ENCODE measurements at places on chromosomes 6 and 20. TPM values are rescaled to one million over a fixed set of nuclear protein-coding genes. Genes with fewer than 3 reads are reported as not detected.

DNA sequence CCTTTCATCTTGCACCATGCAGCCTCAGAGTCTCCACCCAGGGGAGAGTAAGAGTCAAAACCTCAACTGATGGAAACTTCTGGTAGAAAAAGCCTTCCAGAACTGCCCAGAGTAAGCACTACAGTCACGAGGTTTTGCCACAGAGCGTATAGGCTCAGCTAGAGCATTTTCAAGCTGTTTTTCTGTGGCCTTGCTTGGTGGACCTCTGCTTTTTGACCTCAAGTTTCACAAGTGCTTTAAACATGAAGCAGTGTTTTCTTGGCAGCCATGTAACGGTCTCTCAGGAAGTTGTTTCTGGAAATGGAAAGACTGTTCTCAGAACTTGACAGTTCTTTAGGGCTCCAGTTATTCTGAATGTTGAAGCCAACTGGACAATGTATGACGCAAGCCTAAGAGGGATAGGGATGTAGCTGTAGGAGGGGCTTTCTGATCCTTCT lies 146.5 kb downstream of the ZDHHC14 start:
- no peaks in the 10 kb centered on the region for H3K27me3 ChIP-seq
- H3K4me1 ChIP-seq = peaks cover 8% of the 10 kb centered on the region
- H3K27ac ChIP-seq = no peak overlapping the region
- no peaks in the 10 kb centered on the region for H3K36me3 ChIP-seq

DNA sequence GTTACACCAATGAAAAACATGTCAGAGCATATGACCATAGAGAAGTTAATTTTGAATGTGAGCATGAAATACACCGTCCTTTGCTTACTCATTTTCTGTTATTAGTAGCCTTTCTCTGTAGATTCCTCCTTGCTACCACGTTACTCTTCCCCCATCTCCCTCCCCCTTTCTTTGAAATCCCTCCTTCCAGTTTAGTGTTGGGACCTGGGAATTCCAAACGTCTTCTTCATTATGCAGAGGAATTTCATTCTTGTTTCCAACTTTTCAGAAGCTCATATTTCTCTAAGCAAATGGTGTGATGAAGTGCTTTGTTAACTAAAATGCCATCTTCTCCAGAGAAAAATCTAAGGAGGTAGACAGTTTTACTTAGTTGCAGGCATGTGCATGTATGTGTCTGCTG lies 122.4 kb downstream of the MCHR2 start:
- H3K4me1 ChIP-seq = no peaks in the 10 kb centered on the region
- no peak overlapping the region for H3K4me3 ChIP-seq
- no peaks in the 10 kb centered on the region for H3K36me3 ChIP-seq
- no peak for DNase-seq

DNA sequence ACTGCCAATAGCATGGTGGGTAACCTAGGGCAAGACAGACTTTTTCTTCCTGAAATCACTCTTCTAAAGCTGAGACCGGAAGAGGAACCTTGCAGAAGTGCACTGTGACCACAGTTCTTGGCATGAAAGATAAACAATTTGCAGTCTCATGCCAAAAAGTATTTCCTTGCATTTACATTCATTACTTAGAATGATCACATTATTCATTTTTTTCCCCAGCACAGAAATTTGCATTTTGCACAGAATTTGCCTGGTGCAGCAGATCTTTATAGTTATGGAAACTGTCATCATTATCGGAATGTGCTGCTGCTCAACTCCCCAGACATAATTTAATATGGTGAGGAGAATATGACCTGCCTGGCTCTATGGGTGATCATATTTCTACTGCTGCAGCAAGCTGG lies 42.2 kb upstream of the EDN3 start:
- no peaks in the 10 kb centered on the region for H3K36me3 ChIP-seq
- no peak overlapping the region for H3K27ac ChIP-seq
- no peak overlapping the region for H3K4me3 ChIP-seq
- no peaks in the 10 kb centered on the region for H3K4me1 ChIP-seq
- peaks cover 72% of the 10 kb centered on the region for H3K27me3 ChIP-seq

Gene RAET1G
- not detected for total RNA-seq

Gene UCKL1
- 70.4 TPM for total RNA-seq

Gene ZSCAN23
- total RNA-seq = 1.7 TPM

Gene USP49
- total RNA-seq = 1.7 TPM

Gene SDHAF4
- 20.5 TPM for total RNA-seq

Gene HAO1
- total RNA-seq = not detected
